ENCODE measurements at places on chromosomes 11 and 22. TPM values are rescaled to one million over a fixed set of nuclear protein-coding genes. Genes with fewer than 3 reads are reported as not detected.

BSX gene
- total RNA-seq, result not detected

MS4A15 gene
- not detected for total RNA-seq

OR52H1 gene
- total RNA-seq, result not detected

MMP11 gene
- 11.3 TPM for total RNA-seq

SUSD2 gene
- 7.0 TPM for total RNA-seq

TRABD gene
- 33.5 TPM for total RNA-seq

NFAM1 gene
- total RNA-seq, result not detected

NAP1L4 gene
- 210 TPM for total RNA-seq

GGTLC3 gene
- not detected for total RNA-seq

KRTAP5-1 gene
- not detected for total RNA-seq

TCP11L1 gene
- 22.8 TPM for total RNA-seq

C11orf42 gene
- total RNA-seq, result not detected

SAA2 gene
- not detected for total RNA-seq

VPREB1 gene
- not detected for total RNA-seq

UBQLNL gene
- not detected for total RNA-seq

FGF4 gene
- total RNA-seq, result not detected

NUMA1 gene
- total RNA-seq, result 190 TPM

C22orf31 gene
- not detected for total RNA-seq

MRGPRX3 gene
- not detected for total RNA-seq

TBCEL gene
- 24.3 TPM for total RNA-seq

MGAT3 gene
- total RNA-seq, result 15.5 TPM

CELSR1 gene
- total RNA-seq, result 29.5 TPM

TMEM191B gene
- total RNA-seq, result 8.6 TPM

OR8A1 gene
- not detected for total RNA-seq

HPX gene
- total RNA-seq, result 10.9 TPM

VSIG10L2 gene
- not detected for total RNA-seq

PLEKHB1 gene
- 12.7 TPM for total RNA-seq

DMC1 gene
- total RNA-seq, result 1.1 TPM

OLFML1 gene
- 1.8 TPM for total RNA-seq

BCO2 gene
- total RNA-seq, result 2.2 TPM

FAM181B gene
- total RNA-seq, result not detected

CASP12 gene
- not detected for total RNA-seq

ASRGL1 gene
- total RNA-seq, result 43.3 TPM

MMP8 gene
- not detected for total RNA-seq

GP1BB gene
- total RNA-seq, result 1.0 TPM

OR51B5 gene
- total RNA-seq, result not detected

TRIM29 gene
- total RNA-seq, result 4.3 TPM

TRIM49 gene
- total RNA-seq, result not detected
